Neural progenitor cell (in vitro differentiated cells): ENCODE measurements at places on chromosomes 5 and 9.
A peak's percentile ranks its signal among the peaks of the same experiment; 100 is the strongest.

DNA sequence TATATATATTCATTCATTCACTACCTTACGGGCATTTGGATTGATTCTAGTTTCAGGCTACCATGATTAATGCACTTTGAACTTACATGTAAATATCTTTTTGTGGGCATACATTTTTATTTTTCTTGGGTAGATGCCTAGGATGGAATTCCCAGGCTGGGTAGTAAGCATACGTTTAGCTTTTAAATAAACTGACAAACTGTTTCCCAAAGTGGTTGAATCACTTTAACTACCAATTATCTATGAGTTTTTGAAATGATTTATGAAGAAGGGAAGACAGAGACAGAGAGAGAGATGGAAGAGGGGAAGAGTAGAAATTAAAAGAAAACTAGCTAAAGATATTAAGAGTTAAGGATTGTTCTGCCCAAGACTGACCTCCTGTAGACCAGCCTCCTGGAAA lies 612.6 kb downstream of the PSAT1 start:
- DNase-seq = no peak

DNA sequence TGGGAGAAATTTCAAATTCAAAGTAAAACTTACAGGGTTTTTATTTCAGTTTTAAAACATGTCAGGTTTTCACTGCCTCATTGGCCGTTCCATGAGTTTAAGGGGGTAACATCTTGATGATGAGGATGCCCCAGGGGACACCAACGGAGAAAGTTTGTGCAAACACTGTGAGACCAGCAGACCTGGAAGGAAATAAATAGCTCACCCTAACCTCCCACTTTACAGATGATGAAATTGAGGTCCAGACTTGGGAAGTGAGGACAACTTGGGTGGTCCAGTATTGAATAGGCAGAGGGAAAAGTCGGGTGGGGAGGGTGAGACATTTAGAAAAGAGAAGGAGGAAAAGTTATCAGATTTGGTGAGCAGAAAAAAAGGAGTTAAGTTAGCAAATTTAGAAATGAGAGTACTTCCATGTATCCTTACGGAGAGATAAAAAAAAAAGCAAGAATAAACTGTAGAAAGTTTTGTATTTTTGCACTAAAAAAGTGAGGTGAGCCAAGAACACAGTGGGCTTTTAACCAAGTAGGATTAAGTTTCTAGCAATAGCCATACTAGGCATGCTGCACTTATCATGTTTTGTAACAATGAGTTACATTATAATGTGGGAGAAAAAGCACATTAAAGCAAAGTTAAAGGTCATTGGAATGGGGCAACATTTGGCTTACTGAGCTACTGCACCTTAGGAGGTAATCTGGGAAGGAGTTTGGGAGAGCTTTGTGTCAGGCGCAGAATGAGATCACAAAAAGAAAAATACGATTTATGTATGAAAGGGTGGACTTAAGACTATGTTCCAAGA lies 125.1 kb downstream of the GAS1 start:
- no peak for DNase-seq

- DNase-seq = no peak
Observed at GRCh38 chr5:139492700-139493192, 10.2 kb upstream of the STING1 start.

DNA sequence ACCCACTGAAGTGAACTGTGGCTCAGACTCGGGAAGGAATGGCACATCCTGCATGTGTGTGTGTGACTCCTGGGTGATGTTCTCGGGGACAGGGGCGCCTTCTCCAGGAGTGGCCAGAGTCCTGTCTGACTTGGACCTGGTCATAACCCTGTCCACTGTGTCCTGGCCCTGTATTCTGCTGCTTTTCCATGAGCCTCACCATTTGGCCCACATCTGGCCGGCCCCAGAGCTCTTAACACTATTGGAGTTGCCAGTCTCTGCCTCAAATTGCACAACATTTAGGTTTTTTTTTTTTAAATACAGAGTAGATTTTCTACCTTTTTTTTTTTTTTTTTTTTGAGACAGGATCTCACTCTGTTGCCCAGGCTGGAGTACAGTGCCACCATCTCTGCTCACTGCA lies 278.3 kb upstream of the TUT7 start:
- no peak for DNase-seq

- DNase-seq = no peak
Observed at GRCh38 chr9:26687421-26687820, 205.2 kb downstream of the CAAP1 start.

GRCh38 chr5:159616952-159617351 lies 286.7 kb upstream of the IL12B start:
- no peak for DNase-seq

GRCh38 chr5:35771839-35772238 lies 84.9 kb upstream of the IL7R start:
- DNase-seq = peak; percentile 16

DNA sequence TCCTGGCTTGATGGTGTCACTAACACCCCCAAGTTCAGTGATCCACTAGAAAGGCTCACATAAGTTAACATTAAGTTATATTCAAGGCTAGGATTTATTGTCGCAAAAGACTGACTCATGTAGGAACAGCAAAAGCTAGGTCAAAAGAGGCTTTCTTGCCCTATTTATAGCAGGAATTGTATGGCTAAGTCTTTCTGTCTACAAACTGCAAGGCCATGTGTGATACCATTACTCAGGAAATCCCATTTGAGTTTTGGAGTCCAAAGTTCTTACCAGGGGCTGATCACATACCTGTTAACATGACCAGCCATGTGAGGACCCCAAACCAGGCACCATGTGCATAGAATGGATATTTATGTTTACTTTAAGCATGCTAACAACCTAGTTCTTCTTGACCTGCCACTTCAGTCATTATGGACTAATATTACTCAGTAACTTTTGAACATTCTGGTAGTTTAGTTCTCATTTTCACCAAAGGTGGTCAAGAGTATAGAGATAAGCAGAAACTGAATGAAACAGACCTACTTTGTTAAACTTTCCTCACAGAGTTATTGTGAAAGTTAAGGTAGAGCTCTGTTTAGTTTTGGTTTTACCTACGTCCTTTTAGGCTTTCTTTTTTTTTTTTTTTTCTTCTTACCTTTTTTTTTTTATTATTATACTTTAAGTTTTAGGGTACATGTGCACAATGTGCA lies 281.1 kb downstream of the FER start:
- DNase-seq = no peak

GRCh38 chr5:113081091-113081839 lies 104.7 kb downstream of the DCP2 start:
- DNase-seq = peak; percentile 78

DNA sequence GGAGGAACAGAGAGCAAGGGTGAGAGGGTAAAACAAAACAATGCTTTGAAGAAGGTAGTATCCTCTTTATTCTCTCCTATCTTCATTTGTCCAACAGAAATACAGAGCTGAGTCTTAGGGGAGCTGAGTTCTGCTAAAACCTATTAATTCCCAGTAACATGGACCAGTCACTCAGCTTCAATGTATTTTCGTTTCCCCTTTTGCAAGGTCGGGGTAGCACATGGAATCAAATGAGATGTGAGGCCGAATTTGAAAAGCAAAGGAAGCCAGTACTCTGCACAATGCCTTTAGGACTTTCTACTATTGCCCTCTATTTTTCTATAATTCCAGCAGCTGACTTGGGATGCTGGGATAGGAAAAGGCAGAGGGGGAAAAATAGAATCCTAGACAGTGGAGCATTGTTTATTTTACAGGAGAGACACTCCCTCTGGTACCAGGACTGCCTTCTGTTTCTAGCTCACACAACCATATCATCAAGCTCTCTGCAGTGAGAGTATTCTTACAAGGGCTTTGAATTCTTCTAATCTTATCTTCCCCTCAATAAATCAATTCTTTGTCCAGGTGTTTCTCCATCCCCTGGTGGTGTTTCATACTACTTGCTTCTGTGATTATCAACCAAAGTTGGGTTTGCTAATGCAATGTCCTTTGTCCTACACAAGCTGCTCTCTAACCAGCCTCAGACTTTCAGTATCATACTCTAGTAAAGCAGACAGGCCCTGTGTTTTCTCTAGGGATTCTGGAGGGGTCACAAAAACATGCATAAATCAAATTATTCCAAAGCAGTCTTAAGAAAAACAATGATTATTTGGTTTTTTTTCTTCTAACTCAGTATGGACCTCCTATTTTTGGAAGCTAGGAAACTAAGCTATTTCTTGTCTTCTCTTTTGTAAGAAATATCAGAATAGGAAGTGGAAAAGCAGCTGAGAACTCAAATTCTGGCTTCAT lies 341.5 kb downstream of the OSTF1 start:
- no peak for DNase-seq

DNA sequence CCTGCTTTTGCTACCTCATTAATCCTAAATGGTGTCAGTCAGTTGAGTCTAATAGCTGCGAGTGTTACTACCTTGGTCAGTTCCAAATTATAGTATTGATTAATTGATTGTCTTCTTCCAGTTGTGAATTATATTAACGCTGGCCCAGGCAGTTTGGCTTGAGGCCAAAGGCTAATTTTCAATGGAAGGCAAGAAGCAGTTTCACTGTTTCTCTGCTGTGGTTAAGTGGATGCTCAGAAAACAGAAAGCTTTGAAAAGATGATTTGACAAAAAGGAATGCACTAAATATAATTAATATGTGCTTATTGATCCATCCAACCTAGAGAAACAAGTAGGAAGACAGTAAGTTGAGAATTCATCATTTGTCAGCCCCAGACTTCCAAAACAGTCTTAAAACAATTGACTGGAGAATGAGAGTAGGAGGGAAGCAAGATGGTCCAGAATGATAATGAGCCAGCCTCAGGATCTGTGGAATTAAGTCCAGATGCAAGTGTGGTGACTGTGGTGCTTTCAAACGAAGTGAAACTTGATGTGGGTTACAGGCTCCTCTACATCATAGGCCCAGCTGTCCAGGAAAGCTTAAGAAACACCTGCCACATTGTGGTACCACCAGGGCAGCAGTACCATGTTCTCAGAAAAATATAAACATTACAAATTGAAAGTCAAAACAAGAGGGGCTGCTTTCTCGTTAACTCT lies 1371.0 kb upstream of the DMAC1 start:
- peak; percentile 4 for DNase-seq

DNA sequence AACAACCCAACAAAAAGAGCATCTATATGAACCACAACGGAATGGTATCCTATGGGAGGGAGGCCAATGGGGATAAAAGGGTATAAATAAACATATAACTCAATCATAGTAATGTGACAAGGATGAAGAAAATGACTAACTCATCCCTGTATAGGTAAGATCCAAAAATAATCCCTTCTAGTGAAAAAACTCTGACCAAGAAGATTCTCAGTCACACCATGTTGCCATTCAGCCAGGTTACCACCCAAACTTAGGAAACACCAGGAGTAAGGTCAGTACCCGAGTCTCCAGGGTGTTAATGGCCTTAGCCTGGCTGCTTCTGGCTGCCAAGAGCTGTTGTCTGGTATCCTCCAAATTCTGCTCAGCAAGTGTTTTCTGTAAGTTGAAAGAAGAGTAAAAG lies 32.8 kb downstream of the GOLGA1 start:
- no peak for DNase-seq

DNA sequence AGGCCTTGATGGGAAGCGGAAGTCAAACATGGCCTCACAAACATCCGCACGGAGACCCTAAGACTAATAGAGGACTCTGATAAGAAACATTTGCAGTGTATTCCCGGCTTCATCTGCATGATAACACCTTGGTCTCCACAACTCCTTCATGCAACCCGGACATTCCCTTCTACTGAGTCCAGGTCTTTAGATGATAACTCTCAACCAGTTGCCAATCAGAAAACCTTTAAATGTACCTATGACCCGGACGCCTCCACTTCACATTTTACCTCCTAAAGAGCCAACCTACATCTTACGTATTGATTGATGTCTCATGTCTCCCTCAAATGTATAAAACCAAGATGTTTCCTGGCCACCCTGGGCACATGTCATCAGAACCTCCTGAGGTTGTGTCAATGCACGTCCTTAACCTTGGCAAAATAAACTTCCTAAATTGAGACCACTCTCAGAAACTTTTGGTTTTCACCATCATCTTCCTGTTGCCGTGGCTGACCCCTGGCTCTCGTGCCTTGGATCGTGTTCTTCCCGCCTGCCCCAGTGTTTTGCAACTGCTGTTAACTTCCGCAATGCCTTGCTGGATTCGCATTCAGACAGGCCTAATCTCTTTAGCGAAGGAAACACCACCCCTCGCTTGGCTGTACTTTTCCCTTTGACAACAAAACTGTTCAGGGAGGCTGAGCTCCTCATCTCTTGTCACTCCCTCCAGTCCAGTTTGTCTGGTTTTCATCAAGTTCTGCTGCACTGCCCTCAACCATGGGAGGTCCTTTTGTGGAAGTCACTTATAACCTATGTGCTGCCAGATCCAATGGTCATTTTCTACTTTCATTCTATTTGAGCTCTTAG lies 1.1 kb upstream of the DAP start:
- DNase-seq = peak; percentile 25

- DNase-seq = no peak
Observed at GRCh38 chr9:115649991-115650472, 503.6 kb upstream of the PAPPA start.

- DNase-seq = no peak
Observed at GRCh38 chr5:172765766-172766286, 5.2 kb downstream of the DUSP1 start.

DNA sequence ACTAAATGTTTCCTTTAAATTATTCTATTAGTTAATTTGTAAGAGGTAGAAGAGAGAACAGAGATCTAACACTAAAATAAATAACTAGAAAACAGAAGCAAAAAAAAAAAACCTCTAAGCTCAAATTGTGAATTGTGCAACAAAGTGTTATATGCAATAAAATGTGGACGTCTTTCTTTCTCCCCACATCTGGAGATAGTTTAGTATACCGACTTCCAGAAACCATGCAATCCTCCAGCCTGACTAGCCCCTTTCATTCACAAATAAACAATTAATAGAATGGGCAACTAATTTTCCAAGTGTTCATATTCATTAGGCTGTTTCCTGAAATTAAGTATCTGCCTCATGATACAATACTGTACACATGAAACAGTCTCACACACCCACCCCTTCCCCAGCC lies 258.5 kb downstream of the BNC2 start:
- no peak for DNase-seq

DNA sequence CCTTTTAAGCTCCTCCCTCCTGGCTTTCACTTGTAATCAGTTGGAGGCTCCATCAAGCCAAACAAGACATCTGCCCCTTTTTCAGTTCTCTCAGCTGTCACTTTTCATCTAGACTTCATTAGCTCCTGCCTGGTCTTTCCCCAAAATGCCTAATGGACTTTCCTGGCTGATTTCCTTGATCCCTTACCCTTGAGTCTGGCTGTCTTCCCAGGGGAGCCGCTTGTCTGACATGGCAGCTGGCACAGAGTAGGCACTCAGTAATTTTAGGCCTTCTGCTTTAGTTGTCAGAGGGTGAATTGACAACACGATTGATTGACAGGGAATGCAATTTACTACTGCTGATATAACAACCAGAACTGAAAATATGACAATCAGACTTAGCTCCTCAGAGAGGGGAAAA lies 2.1 kb downstream of the C9orf153 start:
- no peak for DNase-seq
